ENCODE measurements at places on chromosomes 7 and 10.

GRCh38 chr7:42687211-42688055 is 224.4 kb downstream of the C7orf25 start:
- DNase-seq, result no peak

GRCh38 chr10:61642150-61642571 is 20.6 kb upstream of the CABCOCO1 start:
- DNase-seq, result no peak

- no peak for DNase-seq
These were observed 266.3 kb downstream of the RPS24 start for GRCh38 chr10:78299851-78300468.

DNA sequence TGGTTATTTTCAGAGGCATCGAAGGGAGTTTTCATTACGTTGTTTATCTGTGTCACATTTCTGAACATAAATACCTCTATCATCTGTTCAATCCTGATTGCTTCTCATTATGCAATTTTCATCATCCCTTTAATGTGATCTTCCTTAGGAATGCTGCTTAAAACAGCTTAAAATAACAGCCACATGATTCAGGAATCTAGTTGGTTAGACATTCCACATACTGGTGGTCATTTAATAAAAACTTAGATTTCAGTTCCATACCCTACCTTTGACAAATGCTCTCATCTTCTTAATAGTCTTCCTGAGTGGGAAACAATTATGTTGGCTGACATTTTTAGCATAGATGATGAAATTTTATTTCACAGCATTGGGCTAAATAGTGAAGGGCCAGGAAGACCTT is 191.3 kb upstream of the CDCA7L start:
- DNase-seq, result no peak

DNA sequence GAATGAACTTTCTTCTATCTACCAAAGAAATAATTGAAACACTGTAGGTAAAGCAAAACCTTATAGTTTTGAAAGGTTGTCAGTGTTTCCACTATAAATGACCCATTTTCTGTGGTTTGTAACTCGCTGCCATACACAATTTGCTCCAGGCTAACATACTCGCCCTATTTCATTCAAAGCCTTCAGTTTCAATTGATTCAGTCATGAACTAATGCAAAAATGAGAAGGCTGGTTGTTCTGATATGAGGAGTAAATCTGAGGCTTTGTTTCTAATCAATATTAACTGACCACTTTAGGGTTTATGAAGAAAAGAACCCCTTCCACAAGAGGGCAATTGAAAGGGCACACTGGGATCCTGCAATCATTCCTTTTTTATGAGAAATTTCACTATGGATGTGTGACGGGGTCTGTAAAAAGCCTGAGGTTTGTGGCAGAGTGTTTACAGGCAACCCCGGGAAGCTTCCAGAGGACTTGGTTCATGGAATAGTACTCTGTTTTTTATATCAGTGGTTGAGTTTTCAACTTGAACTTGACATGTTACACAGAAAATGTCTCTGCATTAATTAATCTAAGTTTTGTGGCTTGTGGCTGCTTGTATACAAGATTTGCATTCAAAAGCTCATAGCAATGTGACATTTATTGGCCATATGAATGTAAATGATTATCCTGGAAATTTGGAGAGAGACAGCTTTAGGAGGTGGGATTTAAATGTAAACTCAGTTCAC is 133.2 kb downstream of the NRP1 start:
- DNase-seq, result no peak

DNA sequence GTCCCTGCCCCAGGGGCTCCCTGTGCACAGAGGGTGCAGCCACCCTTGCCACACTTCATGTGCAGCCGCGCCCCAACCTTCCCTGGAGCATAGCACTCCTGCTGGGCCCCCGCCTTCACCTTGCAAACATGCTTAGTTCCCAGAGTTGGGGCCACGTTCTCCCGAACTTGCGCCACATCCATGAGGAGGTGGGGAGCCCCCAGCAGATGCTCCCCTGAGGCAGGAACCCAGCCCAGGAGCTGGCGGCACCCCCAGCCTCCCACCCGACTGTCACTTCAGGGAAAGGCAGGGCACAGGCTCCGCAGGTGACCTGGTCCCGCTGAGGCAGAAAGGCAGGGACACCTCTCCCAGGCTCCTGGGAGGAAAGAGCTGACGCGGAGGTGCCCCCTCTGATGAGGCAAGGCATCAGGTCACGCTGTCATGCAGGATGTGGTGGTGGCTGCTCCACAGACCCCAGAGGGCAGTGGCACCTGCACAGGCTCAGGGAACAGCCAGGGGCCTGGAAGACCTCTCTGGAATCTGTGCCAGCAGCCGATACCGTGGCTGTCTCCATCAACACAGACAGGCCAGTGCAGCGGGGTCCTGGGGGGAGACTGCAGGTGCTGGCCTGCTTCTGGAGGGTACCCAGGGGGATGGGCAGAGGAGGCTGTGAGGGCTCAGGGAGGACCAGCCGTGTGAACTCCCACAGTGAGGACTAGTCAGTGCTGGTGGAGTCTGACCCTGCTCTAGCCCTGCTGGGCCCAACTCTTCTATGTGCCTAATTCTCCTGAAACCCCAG is 221.3 kb downstream of the MAD1L1 start:
- DNase-seq, result no peak

GRCh38 chr7:134474828-134475227 is 15.9 kb upstream of the AKR1B1 start:
- no peak for DNase-seq

- no peak for DNase-seq
These were observed 16.8 kb upstream of the CRYGN start for GRCh38 chr7:151456782-151457181.

DNA sequence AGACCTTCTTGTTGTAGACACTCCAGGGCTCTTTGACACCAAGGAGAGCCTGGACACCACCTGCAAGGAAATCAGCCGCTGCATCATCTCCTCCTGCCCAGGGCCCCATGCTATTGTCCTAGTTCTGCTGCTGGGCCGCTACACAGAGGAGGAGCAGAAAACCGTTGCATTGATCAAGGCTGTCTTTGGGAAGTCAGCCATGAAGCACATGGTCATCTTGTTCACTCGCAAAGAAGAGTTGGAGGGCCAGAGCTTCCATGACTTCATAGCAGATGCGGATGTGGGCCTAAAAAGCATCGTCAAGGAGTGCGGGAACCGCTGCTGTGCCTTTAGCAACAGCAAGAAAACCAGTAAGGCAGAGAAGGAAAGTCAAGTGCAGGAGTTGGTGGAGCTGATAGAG is 5.5 kb downstream of the GIMAP7 start:
- DNase-seq, result no peak

GRCh38 chr10:75110006-75110632 is 1.3 kb upstream of the SAMD8 start:
- DNase-seq, result no peak

- DNase-seq, result no peak
These were observed 165.8 kb downstream of the SRPK2 start for GRCh38 chr7:105222953-105223352.

GRCh38 chr7:148242294-148242821 is 348.2 kb upstream of the C7orf33 start:
- DNase-seq, result peak; percentile 76

GRCh38 chr7:7972128-7972527 is 3.5 kb downstream of the GLCCI1 start:
- peak; percentile 18 for DNase-seq

- peak; percentile 92 for DNase-seq
These were observed 6.1 kb downstream of the KCNH2 start for GRCh38 chr7:150972023-150972468.

DNA sequence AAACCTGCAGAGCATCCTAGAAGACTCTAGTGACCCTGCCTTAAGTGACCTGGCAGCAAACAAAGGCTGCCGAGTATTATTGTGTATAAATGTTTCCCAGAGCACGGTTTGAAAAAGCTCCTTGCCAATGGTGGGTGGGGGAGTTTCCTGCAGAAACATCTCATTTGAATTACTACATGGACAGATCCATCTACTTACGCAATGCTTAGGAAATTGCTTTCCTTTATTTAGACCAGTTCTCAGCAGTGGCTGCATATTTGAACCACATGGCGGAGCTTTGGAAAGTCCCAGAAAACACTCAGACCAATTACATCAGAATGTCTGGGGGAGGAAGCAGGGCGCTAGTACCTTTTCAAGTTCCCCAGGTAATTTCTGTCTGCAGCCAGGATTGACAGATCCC is 560.9 kb downstream of the SDK1 start:
- no peak for DNase-seq

GRCh38 chr7:95687759-95688343 is 84.5 kb upstream of the DYNC1I1 start:
- DNase-seq, result peak; percentile 19

DNA sequence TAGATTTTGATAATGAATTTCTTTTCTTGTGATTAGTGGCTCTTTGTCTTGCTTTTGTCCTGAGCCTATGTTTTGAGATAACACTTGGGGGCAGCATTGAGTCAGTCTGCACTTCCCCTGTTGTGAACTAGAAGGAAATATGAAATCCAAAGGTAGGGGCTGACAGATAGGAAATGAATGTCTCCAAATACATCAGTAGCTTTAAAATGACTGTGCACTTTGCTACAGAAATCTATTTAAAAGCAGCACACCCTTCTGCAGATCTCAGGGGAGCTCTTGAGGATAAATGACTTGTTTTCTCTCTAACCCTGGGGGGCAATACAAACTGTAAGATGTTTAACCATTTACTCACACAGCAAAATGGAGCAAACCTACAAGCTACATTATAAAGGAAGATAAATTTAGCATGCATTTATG is 176.0 kb upstream of the MYO3A start:
- DNase-seq, result no peak

DNA sequence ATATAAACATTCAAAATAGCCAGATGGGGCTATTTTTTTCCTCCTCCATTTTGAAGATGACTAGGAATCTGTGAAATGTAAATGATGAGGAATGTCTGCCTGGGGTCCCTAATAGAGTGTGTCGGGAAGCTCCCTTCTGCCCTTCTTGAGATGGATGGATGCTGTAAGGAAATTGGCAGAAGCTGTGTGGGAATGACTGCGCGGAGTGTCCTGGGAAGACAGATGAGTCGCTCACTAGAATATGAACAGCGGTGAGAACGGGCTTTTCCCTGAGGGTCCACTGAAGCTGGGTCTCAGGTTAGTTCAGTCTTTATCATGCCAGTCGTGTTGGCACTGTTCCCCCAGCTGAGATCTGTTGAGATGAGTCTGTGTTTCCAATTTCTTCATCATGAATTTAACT is 75.1 kb upstream of the PLPP4 start:
- DNase-seq, result no peak

GRCh38 chr7:124758327-124758726 is 7.3 kb downstream of the GPR37 start:
- DNase-seq, result no peak

GRCh38 chr7:35544028-35544742 is 150.8 kb downstream of the HERPUD2 start:
- DNase-seq, result no peak

DNA sequence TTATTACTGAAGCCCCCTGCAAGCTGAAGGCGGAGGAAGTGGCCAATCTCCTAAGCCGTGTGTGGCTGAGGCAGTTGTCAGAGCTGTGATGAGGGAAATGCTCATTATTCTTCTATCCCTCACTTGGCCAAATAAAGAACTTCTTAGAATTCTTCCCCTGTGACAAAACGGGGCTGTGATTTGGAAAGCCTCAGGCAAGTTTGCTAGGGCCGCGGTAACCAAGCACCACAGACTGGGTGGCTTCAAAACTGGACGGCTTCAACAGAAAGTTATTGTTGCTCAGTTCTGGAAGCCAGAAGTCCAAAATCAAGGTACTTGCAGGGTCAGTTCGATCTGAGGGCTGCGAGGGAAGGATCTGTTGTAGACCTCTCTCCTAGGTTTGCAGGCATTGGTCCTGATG is 72.3 kb upstream of the STEAP1B start:
- DNase-seq, result no peak

GRCh38 chr10:29424017-29424416 is 135.1 kb downstream of the LYZL1 start:
- DNase-seq, result no peak

DNA sequence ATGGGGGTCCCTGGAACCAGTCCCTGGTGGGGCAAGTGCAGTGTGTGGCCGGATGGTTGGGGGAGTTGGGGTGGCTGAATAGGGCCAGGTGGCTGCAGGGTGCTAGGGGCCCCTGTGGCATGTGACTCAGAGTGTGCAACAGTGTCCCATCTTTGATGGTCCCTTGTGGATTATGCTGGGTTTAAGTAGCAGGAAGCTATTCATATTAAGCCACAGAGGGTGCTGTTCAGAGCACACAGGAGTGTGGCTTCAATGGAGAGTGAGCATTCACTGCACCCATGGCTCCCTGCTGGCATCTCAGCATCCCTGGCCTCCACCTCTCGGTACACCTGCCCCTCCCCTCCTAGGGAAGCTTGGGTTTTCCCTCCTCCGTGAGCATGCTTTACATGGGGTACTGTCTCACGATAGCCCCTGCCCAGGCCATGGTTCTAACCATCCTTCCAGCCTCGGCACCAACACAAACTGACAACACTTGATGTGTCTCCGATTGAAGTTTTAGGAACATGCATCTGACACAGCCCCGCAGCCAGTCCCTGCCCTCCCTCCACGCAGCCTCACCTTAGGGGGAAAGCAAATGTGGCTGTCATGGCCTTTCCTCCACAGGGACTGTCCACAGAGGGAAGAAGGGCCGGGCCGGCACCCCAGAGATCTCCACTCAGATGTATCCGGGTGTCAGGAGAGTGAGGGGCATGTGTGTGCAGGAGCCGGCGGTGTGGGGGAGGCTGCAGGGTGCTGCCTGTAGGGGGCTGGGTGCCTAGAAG is 30.4 kb upstream of the PPIF start:
- no peak for DNase-seq

DNA sequence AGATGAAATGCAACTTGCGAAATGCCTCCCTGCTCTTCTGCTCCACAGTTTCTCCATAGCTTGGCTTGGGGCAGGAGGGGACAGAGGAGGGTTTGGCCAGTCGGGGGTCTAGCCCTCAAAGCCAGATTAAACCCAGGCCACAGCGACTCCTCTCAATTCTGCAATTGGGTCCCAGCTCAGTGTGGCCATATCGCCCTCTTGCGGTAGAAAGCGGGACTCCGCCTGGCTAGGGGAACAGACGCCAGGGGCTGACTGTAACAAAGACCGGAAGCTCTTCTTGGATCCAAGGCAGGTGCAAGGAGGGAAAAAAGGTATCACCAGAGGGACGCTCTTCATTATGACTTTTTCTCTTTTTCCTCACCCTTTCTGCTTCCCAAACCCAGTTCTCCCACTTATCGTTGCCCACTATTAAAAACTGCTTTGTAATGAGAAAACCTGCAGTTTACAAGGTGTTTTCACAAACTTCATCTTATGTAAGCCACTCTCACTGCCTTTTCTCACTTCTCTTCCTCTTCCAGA is 36.6 kb upstream of the TNPO3 start:
- peak; percentile 85 for DNase-seq

- DNase-seq, result no peak
These were observed 26.7 kb downstream of the GLI3 start for GRCh38 chr7:42210333-42210732.

DNA sequence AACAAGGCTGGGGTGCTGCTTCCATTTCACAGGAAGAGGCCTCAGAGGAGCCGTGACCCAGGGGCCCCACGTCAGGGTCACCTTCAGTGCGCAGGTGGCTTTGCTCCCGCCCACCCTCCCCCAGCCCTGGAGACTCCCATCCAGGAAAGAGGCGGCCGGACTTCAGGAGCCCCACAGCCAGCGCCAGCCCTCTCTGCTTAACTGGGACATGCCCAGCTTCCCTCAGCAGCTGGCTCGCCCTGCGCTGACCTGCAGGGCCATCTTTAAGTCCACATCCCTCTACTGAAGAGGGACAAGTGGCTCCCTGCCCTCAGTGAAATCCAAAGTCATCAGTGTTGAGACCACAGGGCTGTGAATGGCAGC is 141.9 kb upstream of the PPP2R2D start:
- DNase-seq, result no peak

GRCh38 chr10:84563355-84563754 is 235.0 kb downstream of the CCSER2 start:
- DNase-seq, result no peak

- DNase-seq, result no peak
These were observed 159.5 kb upstream of the AGR3 start for GRCh38 chr7:17041324-17041723.

All from NCI-H1694 (cell line).